Lung (tissue), 17 donors: ENCODE measurements at places on chromosomes 4 and X.
A peak's percentile ranks its signal among the peaks of the same experiment; 100 is the strongest.

DNA sequence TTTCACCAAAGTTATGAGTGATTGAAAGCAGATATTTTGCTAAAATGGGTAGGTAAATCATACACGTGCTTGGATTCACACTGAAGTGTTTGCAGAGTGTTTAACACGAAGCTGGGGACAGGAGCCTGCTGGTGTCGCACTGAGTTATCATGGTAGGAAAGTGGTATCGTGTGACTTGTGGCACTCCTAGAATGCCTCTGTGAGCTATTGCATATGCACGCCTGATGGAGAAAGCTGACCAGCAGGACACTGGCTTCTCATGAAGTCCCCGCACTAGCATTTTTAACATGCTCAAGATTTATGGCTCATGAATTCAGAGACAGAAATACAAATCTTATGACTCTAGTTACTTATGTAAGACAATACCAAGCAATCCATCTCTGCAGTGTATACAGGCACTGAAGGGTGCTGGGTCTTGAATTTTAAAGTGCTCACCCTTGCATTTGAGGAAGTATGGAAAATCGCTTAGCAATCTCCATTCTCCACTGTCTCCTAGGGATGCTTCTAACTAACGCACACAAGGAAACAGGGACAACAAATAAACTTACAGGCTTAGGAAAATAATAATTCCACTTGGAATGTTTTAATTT is 19.8 kb downstream of the VCX3B start:
- no peak overlapping the region for H3K27ac ChIP-seq
- no peak for DNase-seq
- no peaks in the 10 kb centered on the region for H3K36me3 ChIP-seq
- no peaks in the 10 kb centered on the region for H3K27me3 ChIP-seq

GRCh38 chr4:114688059-114688458 is 89.5 kb downstream of the UGT8 start:
- no peak overlapping the region for H3K4me3 ChIP-seq
- H3K4me1 ChIP-seq: peaks cover 5% of the 10 kb centered on the region
- H3K36me3 ChIP-seq: no peaks in the 10 kb centered on the region

DNA sequence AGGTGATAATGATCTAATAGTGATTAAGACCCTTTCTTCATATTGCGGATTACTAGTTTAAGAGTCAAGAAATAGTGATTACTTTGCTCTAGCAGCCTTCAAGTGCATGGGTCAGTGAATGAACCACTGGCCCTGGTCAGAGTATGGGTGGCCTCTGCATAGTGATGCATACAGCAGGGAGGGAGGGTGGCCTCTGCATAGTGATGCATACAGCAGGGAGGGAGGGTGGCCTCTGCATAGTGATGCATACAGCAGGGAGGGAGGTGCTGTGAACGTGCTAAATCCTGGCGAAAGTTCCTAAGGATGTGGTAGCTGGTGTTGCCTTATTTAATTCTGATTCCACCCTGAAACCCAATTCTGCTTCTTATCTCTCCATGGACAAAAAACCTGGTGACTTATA is 246.7 kb upstream of the ARSJ start:
- no peaks in the 10 kb centered on the region for H3K27me3 ChIP-seq
- no peak overlapping the region for H3K27ac ChIP-seq
- no peaks in the 10 kb centered on the region for H3K36me3 ChIP-seq
- H3K4me3 ChIP-seq: no peak overlapping the region
- H3K4me1 ChIP-seq: peaks cover 18% of the 10 kb centered on the region

GRCh38 chr4:162456106-162456505 is 292.3 kb upstream of the FSTL5 start:
- no peaks in the 10 kb centered on the region for H3K4me1 ChIP-seq
- DNase-seq: no peak
- H3K27ac ChIP-seq: no peak overlapping the region

DNA sequence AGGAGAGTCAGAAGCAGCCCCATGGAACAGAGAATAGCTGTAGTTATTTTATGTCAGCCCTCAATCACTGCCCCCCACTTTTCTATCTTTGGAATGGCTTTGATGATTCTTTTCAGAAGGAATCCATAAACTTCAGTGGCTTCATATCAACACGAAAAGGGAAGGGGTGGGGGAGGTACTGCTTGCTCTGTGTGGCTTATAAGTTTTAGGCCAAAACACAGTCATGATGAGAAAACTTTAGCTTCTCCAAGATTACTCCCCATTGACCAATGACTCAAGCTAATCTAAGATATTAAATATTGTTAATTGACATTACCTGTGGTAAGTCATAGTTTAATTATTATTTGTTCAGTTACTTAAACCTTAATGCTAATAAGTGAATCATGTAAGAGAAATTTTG is 669.6 kb upstream of the FAM241A start:
- no peak overlapping the region for H3K4me3 ChIP-seq
- no peaks in the 10 kb centered on the region for H3K36me3 ChIP-seq
- no peaks in the 10 kb centered on the region for H3K27me3 ChIP-seq
- DNase-seq: no peak
- H3K4me1 ChIP-seq: no peaks in the 10 kb centered on the region
- H3K27ac ChIP-seq: no peak overlapping the region

DNA sequence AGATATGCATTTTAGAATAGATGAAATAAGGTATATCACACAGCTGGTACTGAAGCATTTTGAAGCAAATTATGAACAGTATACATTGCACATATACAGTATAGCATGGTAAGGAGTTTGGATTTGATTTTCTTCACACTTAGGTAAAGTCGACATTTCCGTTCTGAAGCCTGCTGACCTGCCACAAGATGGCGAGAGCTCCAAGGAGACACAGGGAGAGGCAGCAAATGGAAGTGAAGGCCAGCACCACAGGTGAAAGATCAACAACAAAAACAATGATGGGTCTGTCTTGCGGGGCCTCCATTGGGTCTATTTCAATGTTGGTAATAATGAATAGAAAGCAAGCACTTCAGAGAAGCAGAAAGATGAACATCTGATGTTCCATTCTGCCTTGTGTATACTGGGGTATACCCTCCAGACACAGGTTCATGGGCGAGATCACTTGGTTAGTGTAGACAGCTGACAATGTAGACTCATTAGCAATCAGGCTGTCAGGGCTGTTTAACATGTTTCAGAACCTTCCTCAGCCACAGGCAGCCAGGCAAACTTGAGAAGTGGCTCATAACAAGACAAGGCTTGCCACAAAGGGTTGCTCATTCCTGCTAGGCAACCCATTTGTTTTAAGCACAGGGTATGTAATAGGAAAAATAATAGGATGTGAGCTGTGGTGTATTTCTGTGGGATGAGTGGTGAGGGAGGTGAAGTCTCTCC is 21.4 kb upstream of the NOX1 start:
- peak; percentile 2 for DNase-seq
- H3K27ac ChIP-seq: no peak overlapping the region
- no peaks in the 10 kb centered on the region for H3K36me3 ChIP-seq
- no peaks in the 10 kb centered on the region for H3K4me1 ChIP-seq
- H3K27me3 ChIP-seq: no peaks in the 10 kb centered on the region
- no peak overlapping the region for H3K4me3 ChIP-seq

GRCh38 chr4:129410115-129410514 is 314.2 kb downstream of the C4orf33 start:
- H3K27ac ChIP-seq: no peak overlapping the region
- H3K36me3 ChIP-seq: no peaks in the 10 kb centered on the region
- H3K27me3 ChIP-seq: no peaks in the 10 kb centered on the region

DNA sequence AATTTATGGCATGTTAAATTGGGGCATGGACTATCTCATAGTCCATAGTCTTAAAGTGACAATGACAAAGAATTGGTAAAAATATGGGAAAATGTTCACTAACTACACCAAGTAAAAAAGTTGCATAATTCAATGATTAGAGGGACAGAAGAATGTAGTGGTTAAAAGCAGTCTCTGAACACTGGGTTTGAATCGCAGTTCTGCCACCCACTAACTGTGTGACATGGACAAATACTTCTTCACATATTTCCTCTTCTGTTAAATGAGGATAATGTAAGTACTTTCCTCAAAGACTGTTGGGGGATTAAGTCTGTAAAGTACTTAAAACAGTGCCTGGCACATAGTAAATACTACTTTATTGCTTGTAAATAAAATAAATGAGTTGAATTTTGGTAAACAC is 15.3 kb downstream of the COQ2 start:
- H3K4me1 ChIP-seq: no peaks in the 10 kb centered on the region
- DNase-seq: no peak
- no peaks in the 10 kb centered on the region for H3K27me3 ChIP-seq
- H3K4me3 ChIP-seq: no peak overlapping the region
- no peak overlapping the region for H3K27ac ChIP-seq
- peaks cover 21% of the 10 kb centered on the region for H3K36me3 ChIP-seq

- DNase-seq: no peak
- no peak overlapping the region for H3K4me3 ChIP-seq
- peaks cover 73% of the 10 kb centered on the region for H3K27me3 ChIP-seq
- H3K27ac ChIP-seq: no peak overlapping the region
Measured at GRCh38 chrX:131621650-131622049, 77.8 kb downstream of the OR13H1 start.

- H3K27ac ChIP-seq: no peak overlapping the region
- H3K4me3 ChIP-seq: no peak overlapping the region
- H3K27me3 ChIP-seq: no peaks in the 10 kb centered on the region
Measured at GRCh38 chrX:74446876-74447275, 25.6 kb downstream of the SLC16A2 start.

DNA sequence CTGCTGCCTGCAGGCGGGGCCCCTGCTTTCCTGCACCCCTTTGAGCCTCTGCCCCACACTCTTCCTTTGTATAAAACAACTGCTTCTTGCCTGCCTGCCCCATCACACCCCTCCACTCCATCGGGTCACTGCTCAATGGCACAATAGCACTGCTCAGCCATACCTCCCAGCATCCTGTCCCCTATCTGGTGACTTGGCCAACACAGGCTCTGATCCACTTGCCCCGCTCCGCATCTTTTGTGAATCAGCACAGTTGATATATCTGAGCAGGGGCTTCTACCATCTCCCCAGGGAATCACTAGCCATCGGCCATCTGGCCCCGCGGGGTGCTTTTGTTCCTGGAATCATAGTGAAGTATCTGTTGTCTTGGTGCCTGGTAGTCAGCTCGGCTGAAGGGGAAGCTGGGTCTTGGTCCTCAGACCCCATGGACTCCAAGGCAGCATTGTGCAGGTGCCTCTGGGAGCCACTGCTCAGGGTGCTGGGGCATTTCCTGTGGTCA is 45.3 kb downstream of the MAP7D3 start:
- no peaks in the 10 kb centered on the region for H3K4me1 ChIP-seq
- no peak for DNase-seq
- H3K27me3 ChIP-seq: no peaks in the 10 kb centered on the region
- peak overlapping the region; percentile 46 for H3K27ac ChIP-seq

GRCh38 chr4:177041356-177041755 is 248.6 kb upstream of the VEGFC start:
- no peaks in the 10 kb centered on the region for H3K27me3 ChIP-seq
- no peaks in the 10 kb centered on the region for H3K36me3 ChIP-seq
- DNase-seq: no peak
- no peaks in the 10 kb centered on the region for H3K4me1 ChIP-seq
- H3K4me3 ChIP-seq: no peak overlapping the region
- no peak overlapping the region for H3K27ac ChIP-seq

DNA sequence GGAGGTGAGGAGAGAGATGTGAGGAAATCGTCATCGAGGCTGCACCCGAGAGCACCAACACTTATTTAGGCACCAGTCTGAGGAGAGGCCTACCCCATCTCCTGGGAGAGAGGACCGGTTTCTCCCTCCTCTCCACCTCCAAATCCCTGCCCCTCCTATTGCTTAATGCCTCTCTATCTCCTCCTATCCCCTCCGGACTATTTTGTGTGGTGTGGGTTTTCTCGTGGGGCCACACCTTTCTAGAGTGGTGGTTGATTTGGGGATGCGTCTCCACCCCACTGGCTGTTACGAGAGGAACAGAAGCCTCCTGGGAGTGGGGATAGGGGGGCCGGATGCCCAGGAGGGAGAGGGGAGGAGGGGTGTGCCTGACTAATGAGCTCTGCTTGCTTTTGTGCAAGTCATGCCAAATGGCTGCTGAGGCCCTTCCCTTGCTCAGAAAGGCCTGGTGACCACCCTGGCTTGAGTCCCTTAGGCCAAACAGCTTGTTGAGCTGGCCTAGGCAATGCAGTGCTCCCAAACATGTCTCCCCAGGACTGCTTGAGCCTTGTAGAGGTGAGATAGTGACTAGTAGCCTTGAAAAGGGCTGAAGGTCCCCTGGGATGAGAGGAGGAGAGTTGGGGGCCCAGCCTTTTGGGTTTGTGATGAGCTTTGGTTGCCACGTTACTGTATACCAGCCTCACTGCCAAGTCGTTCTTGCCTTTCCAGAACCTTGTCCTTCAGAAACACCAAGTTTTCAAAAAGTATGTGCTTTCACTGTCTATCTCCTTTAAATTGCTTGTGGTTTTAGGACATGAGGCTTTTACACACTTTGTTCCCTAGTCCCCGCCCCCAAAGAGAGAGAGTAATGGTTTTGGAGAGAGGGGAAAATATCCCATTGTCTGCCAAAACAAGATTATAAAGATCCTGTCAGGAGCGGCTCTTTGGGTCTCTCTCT is 1.2 kb downstream of the MSN start:
- H3K27me3 ChIP-seq: no peaks in the 10 kb centered on the region
- peaks cover 6% of the 10 kb centered on the region for H3K4me1 ChIP-seq
- DNase-seq: peak; percentile 89
- H3K4me3 ChIP-seq: peak overlapping the region; percentile 78

- no peaks in the 10 kb centered on the region for H3K27me3 ChIP-seq
- no peak overlapping the region for H3K4me3 ChIP-seq
- no peaks in the 10 kb centered on the region for H3K4me1 ChIP-seq
- no peak for DNase-seq
- no peak overlapping the region for H3K27ac ChIP-seq
Measured at GRCh38 chr4:109327641-109328040, 25.2 kb upstream of the COL25A1 start.

DNA sequence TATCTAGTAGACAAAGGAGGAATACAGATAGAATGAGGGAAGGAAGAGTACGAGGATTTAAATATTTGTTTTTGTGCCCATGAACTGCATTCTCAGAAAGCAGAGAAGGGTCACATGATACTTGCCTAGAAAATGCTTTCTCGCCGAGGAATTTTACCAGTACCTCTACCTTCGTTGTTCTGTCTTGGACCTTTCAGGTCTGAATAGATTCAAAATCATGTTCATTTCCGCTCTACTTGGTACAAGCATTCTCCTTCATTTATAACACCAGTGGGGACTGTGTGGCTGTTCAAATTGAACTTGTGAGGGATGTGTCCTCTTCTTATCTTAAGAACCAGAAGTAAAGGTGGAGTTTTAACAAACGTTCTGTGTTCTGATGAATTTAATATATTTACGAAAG is 1.9 kb downstream of the USP38 start:
- H3K4me1 ChIP-seq: peaks cover 44% of the 10 kb centered on the region
- H3K4me3 ChIP-seq: peak overlapping the region; percentile 56
- DNase-seq: peak; percentile 20
- H3K27me3 ChIP-seq: no peaks in the 10 kb centered on the region
- no peak overlapping the region for H3K27ac ChIP-seq
- H3K36me3 ChIP-seq: no peaks in the 10 kb centered on the region

DNA sequence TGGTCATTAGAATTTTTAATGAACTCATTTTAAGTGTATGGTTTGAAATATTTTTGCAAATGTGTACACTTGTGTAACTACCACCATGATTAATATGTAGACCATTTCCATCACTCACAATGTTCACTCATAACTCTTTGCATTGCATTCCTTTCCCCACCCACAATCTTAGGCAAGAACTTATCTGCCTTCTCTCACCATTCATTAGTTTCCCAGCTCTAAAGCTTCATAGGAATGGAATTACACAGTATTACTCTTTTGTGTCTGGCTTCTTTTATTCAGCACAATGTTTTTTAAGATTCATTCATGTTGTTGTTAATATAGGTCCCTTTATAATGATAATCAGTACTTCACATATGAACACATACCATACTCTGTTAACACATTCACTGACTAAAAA is 106.1 kb downstream of the ARAP2 start:
- H3K4me1 ChIP-seq: no peaks in the 10 kb centered on the region
- H3K27ac ChIP-seq: no peak overlapping the region
- no peaks in the 10 kb centered on the region for H3K36me3 ChIP-seq
- no peak overlapping the region for H3K4me3 ChIP-seq
- no peaks in the 10 kb centered on the region for H3K27me3 ChIP-seq
- DNase-seq: no peak
